COR-L47 (cell line): ENCODE measurements at places on chromosomes 11 and 22.

GRCh38 chr22:18121506-18121905 is 10.9 kb downstream of the TUBA8 start:
- DNase-seq: no peak

DNA sequence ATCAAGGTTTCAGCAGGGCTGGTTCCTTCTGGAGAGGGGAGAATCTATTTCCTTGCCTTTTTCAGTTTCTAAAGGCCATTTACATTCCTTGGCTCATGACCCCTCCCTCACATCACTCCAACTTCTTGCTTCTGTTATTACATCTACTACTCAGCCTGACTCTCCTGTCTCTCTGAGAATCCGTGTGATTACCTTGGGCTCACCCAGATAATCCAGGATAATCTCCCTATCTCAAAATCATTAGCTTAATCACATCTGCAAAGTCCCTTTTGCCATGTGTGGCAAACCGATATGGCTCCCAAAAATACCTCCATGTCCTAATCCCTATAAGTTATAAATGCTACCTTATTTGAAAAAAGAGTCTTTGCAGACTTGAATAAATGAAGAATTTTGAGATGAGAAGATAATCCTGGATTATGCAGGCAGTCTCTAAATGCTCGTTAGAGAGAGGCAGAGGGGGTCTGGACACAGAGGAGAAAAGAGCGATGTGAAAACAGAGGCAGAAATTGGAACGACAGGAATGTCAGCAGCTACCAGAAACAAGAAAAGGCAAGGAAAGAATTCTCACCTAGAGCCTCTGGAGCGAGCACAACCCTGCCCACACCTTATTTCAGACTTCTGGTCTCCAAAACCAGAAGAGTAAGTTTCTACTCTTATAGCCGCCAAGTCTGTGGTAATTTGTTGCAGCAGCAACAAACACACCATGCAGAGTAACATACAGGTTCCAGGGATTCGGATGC is 23.6 kb upstream of the ARHGAP32 start:
- DNase-seq: no peak

DNA sequence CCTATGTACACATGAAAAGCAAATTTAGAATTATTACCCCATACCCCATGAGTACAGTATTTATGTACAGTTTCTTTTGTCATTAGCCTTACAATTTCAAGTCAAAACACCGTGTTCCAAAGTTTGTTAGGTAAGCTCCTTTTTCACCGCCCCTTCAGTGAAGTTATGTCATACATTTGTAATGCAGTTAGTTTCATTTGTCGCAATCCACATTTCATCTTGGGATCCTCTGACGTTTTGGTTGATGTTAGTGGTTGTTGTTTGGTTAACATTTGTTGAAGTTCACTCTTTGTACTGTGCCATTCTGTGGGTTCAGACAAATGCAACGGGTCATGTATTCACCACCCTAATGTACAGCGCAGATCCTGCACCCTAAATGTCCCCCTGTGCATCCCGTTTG is 45.2 kb downstream of the ARHGEF12 start:
- DNase-seq: no peak

DNA sequence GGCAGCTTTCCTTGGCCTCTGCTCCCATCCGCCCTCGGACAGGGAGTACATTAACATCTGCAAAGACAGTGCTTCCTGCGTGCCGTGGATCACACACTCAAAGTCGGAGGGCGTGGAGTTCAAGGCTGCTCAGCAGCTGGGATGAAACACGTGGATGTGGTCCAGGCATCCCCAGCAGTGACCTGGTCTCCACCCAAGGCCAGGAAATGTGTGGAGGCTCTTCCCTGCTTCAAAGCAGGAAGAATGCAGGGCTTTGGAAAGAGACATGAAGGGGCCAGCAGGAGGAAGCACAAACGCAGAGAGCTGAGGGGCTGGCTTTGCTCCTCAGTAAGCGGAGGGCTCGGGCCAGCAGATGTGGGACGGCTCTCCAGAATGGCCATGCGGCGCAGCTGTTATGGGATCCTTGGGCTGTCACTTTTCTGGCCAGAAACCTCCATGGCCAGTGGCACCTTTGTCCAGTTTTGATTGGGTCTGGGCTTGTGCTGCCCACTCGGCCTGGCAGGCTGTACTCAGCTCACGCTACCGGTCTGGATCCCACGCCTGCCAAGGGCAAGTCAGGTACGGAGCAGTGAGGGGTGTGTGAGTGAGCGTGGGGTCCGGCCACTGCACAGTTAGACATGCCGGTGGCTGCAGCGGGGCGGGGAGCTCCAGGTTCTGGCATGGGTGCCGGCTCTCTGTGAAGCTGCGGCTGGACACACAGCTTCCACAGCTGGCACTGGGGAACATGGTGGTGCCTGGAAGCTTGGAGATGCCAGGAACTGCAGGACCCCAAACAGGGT is 438.0 kb downstream of the TBC1D22A start:
- DNase-seq: no peak

DNA sequence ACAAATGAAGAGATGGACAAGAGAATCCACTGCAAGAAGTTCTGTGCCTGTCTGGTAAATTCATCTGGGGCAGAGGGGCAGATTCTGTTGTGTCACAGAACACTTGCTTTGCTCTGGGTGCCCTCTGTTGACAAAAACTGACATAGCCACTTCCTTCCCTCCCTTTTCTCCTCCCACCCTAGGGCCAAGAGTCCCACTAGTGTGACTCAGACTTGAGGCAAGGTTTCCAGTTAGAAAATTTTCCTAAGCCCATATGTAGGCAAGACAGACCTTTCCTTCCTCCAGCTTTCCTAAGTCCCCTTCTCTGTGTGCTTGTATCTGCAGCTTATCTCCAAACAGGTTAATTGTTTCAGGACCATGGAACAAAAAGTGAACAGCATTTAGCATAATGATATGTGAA is 106.8 kb downstream of the RBFOX2 start:
- peak; percentile 55 for DNase-seq

- DNase-seq: no peak
These were observed 72.8 kb downstream of the ARHGAP42 start for GRCh38 chr11:100759856-100760255.

DNA sequence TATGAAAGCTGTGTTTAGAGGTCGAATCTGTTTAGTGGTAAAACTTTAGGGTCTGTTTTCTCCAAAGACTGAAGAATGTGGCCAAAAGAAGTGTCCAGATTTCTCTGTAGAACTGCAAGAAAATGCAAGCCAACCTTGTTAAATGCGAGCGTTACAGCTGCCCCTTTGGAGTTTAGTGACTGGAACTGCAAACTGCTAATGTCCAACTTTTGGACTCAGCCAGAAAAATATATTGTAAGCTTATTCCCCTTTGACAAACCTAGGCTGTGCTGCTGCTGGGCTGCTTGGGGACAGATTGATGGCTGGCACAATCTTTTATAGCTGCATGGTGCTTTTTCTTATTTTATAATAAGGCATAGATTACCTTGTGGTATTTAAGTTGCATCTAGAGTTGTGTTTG is 3.9 kb downstream of the TEAD1 start:
- no peak for DNase-seq

- no peak for DNase-seq
These were observed 137.6 kb downstream of the SNX19 start for GRCh38 chr11:130778705-130779104.

DNA sequence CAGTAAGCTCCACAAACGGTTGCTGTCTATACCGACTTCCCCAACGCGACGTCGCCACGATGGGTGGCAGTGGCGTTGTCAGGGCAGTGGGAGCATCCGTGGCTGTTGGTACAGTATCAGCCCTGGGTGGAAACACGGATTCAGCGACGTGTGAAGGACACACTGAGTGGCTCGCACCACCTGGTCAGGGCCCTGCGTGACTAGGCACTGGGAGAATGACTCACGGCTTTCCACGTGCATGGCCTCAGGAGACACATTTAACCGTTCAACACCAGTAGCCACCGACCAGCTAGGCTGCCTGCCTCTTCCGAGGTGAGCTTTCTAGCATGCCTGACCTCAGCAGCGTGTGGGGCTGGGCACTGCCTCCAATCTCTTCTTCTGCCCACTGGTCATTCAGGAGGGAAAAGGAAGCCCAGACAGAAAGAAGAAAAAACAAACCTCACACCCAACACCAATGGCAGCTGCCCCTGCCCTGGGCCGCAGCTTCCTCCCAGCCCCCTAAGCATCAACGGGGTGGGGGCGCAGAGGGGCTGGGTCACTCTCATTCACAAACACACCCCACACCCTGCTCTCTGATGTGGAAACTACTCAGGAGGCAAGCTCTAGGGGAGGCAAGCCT is 59.0 kb downstream of the MYH9 start:
- DNase-seq: no peak

DNA sequence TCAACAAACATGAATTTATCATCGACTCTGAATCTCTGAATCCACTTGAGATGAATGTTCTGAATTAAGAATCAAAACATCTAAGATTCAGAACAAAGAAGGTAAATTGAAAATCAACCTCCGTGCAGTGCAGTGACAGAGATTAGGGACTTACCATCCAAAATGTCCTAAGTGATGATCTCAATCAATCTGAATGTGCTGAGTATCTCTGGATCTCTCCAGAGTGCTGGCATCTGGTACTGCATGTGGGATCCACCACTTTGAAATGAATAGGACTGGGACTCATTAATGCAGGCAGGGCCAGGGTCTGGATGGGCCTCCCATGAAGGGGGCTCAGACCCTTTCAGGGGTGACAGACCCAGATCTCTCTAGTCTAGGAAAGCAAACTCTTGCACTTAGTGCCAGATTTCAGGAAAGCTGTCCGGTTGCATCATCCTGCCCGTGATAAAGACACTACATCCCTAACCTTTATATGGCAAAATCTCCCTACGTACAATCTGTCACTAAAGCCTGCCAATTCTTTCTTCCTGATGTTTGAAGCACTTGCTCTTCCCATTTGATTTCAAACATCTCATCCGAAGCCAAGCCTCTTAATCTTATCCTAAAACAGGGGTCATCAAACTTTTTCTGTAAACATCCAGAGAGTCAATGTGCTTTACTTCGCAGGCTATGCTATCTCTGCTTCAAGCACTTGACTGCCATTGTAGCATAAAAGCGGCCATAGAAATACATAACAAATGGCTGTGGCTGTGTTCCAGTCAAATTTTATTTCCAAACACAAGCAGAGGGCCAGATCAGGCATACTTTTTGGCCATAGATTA is 263.3 kb downstream of the LARGE1 start:
- no peak for DNase-seq

DNA sequence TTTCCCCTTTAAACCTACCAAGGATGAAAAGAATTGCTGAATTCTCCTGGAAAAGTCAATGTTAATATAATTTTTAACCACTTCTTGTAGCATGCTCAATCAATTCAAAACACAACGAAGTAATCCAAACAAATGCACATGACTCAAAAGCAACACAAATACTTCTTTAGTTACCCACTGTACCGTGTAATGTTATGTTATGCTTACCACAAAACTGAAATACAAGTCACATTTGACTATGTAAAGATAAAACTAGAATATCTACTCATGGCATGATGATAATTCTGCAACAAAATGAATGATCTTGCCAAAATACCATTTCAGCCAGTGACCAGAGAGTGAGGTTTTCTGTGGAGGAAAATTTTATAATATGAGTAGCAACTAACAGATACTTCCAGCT is 587.0 kb downstream of the DLG2 start:
- no peak for DNase-seq

DNA sequence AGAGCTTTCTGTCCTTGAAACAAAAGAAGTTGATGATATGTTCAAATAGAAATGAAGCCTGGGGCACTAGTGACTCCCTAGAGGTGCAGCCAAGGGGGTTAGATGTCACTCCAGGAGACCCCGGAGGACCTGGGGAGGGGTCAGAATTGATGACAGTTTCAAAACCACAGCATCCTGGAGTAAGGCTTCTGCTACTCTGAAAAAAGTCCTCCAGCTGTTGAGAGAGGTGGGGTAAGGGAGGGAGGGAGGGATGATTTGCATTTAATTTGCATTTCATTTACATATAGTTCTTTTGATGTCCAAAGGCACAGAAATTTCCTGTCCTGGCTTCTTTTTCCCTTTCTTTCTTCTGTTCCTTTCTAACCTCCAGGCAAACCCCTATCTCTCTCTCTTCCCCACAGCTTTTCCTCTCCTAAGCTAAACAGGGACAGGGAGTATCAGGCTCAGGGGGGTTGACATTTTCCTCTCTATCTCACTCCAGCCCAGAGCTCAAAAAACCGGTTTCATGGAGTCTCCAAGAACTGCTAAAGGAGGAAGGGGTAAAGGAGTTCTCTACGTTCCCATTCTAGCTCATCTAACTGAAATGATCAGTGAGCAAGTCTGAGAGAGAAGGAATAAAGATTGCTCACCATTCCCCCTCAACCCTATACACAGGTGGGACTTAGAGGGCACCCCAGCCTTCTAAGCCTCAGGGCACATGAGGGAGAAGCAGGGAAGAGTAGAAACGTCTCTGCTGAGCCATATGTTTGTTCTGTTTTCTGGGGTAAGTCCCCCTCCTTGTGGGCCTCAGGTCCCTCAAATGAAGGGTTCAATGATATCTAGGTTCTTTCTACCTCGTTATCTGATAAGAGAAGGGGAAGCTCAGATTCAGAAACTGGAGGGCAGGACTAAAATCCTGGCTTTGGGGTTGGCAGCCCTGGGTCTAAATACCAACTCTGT is 3.5 kb upstream of the POU2F3 start:
- DNase-seq: no peak

DNA sequence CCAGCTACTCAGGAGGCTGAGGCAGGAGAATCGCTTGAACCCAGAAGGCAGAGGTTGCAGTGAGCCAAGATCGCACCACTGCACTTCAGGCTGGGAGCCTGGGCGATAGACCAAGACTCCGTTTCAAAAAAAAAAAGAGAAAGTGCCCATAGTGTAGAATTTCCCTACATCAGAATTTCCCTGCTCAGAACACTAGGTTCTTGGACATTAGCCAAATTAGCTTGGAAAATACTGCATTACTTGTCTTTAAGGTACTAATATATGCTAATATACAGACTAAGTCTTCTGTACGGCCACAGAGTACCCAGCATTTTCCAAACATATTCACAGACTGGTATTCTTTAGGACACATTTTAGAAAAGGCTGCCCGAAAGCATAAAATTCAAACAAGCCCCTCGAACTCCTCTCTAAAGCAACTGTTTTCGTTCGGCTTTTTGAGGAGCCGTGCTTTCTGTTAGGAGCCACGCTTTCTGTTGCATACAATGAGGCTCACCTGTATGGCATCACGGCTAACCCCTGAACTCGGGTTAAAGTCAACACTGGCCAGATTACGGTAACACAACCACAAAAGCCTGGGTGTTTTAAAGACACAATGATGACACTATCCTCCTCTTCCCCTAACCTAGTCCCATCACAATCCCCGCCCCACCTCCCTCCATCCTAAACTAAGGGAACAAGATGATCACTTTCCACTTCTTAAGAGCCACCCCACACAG is 18.4 kb downstream of the TNKS1BP1 start:
- no peak for DNase-seq

DNA sequence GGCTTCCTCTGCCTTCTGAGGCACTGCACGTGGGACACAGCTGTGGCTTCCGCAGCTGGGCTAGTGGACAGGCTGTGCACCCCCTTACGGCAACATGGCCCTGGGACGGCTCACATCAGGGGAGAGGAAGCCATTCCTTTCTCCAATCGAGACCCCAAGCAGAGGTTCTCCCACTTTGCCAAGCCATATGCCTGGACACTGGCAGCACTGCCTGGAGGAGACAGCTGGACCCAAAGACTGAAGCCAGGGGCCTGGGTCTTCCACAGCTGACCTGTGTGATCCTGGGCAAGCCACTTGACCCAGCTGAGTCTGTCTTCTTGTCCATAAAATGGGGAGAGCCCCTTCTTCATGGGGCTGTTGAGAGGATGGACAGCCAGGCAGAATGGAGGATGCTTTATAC is 65.4 kb downstream of the SHISAL1 start:
- no peak for DNase-seq
